ENCODE measurements at places on chromosomes 7 and 10. TPM values are rescaled to one million over a fixed set of nuclear protein-coding genes. Genes with fewer than 3 reads are reported as not detected.
A peak's percentile ranks its signal among the peaks of the same experiment; 100 is the strongest.

PON3 gene
- total RNA-seq = not detected

GTF2IRD1 gene
- total RNA-seq = 19.8 TPM

- DNase-seq = no peak
These were observed 175.9 kb downstream of the EBF3 start for GRCh38 chr10:129788215-129788614.

- DNase-seq = peak; percentile 51
These were observed 173.5 kb downstream of the KCNMA1 start for GRCh38 chr10:77463967-77464745.

DNA sequence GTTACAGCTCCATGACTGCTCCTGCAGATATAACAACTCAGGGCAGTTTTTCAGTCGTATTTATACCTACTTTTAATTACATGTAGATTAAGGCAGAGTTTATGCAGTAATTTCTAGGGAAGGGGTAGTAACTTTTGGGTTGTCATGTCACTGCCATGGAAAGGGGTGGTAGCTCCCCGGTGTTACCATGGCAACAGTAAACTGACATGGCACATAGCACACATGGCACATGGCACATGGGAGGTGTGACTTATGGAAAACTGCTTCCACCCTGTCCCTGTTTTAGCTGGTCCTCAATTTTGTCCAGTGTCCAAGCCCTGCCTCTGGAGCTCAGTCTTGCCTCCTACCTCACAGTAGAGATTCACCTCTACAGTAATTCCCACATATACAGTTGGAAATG, 3.9 kb upstream of the TOMM7 start:
- no peak for DNase-seq

- no peak for DNase-seq
These were observed 282.9 kb downstream of the GRID1 start for GRCh38 chr10:86083664-86084175.

GRCh38 chr7:121530227-121531174, 134.4 kb upstream of the FAM3C start:
- DNase-seq = peak; percentile 99

DHTKD1 gene
- total RNA-seq = 6.8 TPM

DNA sequence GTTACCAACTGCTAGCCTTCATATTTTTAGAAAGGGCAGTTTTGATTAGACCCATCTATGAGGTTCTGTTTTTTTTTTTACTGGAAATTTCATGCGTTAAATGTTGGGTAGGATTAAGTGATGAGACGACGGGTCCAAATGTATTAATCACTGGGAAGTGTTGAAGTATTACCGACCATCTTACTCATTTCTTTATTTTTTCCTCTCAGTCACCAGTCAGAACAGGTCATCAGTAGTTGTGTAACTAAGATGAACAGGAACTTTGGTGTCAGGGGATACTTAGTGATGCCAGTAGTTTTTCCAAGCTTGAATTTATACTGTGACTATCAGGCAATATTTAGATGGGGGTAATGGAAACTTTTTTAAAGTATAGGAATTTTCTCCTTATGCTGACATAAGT, 14.2 kb downstream of the TFAM start:
- DNase-seq = no peak

DNA sequence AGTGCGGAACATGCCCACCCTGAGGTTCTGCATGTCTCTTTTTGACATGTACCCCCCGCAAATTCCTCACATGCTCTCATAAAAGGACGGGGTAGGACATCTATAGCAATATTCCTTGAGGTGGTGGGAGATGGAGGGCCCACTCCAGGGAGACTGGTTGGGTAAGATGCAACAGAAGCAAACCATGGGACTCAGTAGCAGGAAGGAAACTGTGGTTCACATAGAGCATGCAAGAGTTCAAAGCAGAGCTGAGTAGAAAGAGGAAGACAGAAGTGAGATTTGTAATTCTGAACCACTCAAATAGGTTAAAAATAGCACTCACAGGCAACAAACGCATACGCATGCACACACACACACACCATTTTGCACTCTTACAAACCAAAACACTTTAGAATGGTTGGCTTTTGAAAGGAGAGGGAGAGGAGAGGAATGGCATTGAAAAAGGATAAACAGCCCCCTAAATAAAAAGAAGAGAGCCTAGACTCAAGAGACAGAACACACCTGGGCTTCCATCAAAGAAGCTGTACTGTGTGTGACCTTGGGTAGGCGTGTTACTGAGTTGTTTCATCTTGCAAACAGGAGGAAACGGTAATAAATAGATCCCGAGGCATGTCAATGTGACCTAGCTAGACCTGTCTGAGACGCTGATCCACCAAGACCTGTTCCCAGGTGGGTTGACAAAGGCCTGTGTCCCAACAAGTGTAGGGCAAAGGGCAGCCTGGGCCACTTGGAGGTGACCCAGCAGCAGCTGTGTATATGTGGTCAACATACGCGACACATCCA, 77.6 kb upstream of the LRRC4 start:
- DNase-seq = no peak

- DNase-seq = no peak
These were observed 117.0 kb upstream of the HABP2 start for GRCh38 chr10:113435881-113436280.

AKR1C8 gene
- not detected for total RNA-seq

- DNase-seq = no peak
These were observed 61.6 kb upstream of the UNC5B start for GRCh38 chr10:71150796-71151195.

GRCh38 chr10:132142396-132143161, 44.2 kb upstream of the DPYSL4 start:
- peak; percentile 48 for DNase-seq

DNA sequence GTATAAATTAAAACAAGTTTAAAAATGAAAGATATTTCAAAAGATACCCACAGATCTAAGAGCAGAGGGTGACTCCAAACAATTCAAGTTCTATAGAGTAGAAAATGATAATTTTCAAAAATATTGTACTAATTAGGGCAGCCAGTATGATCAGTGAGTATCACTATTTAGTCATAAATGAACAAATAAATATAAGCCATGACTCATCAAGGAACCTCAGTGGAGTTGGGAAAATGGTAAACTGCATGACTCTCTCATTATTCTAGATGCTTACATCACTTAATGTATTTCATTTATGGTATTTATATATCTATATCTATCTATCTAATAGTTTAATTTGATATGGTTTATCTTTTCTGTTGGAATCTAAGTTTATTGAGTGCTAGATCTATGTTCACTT, 94.3 kb downstream of the THSD7A start:
- no peak for DNase-seq

SPDYE5 gene
- not detected for total RNA-seq

GRCh38 chr10:1420661-1421362, 316.5 kb downstream of the ADARB2 start:
- peak; percentile 85 for DNase-seq

DNA sequence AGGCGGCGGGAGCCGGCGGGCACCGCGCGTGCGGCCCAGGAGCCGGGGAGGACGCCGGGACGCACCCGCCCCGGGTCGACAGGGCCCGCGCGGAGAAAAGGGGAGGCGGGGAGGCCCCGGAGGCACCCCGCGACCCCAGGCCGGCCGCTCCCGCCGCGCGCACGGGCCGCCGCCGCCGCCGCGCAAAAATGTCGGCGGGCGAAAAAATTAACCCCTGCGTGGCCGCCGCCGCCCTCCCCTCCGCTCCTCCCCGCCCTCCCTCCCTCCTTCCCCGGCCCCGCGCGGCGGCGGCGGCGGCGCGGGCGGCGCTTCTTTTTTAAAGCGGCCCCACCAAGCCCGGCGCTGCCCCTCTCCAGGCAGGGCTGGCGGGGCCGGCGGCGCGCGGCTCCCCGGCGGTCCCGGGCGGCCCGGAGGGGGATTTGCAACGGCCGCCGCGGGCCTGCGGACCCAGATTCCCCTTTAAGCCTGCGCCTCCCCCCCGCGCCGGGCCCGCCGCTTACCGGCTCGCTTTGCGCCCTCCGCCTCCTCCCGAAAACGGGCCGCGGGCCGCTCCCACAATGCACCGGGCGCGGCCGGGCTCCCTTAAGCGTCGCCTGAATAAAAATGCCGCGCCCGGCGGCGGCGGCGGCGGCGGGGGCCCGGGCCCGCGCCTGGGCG, 465 bp downstream of the SEPHS1 start:
- DNase-seq = peak; percentile 74

FAM171A1 gene
- total RNA-seq = 20.6 TPM

TRIM73 gene
- 0.71 TPM for total RNA-seq

GRCh38 chr10:119806334-119807130, 66.1 kb downstream of the MCMBP start:
- DNase-seq = no peak

R3HCC1L gene
- total RNA-seq = 11.8 TPM

ATP6V1F gene
- 130 TPM for total RNA-seq

DNA sequence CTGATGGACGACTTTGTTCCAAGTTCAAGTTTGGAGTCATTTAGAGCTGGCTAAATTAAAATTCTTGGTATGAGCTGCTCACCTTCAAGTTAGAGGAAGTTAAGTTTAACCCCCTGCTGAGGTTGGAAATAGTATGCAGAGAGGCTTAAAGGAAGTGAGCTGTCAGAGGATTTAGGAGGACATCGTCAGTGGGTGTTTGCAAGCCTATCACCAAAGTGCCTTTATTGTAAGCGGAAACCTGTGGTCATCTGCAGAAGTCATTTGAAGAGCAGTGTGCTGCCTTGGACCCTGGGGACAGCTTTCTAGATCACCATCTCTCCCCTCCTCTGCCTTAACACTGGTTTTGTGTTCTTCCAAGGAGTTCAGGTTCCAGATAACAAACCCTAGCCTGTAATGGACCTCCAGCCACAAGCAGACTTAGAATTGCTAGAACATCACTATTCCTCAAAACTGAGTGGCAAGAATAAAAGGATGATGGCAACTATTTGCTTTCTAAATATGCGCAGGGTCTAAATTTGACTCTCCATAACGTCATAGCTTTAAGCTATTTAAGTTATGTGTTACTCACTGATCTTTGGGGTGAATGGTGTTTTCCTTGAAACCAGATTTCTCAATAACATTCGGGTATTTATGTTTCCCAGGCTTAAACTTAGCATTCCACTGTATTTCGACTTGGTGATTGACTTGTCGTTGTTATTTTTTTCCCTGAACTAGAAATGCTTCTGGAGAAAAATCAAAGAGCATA, 93.4 kb downstream of the SLC39A12 start:
- peak; percentile 7 for DNase-seq

DNA sequence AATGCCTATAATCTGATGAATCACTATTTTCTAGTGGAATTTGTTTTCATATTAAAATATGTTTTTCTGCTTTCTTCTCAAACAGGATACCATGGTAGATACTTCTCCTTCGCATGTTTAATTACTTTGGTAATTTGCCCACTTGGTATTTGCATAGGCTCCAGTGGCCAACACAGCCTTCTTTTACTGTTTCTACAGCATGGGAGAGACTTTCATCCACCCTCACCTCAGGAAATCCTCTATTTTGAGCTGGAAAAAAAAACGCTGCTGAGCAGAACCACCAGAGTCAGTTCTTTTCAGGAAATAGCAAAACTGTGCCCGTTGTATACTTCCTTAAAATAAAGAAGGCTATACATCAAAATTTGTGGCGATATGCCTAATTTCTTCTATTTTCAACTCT, 213.3 kb downstream of the MDFIC start:
- no peak for DNase-seq

DNA sequence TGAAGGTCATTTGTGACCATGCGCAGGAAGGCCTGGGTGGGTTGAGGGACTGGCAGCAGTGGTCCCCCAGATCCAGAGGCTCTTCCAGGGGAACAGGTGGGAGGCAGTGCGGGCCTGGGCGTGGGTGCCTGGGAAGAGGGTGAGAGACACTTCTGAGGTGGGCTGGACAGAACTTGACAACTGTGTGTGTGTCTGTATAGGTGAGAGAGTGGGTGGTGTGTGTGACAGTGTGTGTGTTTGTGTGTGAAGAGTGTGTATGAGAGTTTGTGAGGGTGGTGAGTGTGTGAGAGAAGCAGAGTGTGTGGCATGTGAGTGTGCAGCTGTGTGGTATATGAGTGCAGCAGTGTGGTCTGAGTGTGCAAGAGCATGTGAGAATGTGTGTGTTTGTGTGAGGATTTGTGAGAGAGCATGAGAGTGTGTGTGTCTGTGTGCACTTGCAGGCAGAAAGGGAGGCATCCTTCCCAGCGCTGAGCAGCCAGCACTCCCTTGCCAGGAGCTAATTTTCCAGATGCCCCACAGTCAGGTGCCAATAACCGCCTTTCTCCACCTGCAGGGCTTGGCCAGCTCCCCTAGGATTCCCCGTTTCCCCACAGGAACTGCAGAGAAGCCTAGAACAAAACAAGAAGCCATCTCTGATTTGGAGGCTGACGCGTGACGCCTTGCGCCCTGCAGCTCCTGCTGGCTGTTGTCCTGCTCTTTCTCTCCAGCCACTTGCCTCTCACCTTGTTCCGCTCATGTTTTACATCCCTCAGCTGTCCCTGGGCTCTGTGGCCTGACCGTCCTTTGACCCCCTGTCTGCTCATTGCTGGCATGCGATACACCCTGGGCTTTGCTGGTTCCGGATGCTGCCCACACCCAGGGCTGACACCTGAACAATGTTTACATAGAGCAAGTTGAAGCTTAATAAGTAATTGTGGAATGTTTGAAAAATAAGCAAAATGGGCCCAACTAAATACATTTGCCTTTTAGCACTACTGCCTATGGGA, 88.0 kb downstream of the TMEM178B start:
- DNase-seq = no peak

DNA sequence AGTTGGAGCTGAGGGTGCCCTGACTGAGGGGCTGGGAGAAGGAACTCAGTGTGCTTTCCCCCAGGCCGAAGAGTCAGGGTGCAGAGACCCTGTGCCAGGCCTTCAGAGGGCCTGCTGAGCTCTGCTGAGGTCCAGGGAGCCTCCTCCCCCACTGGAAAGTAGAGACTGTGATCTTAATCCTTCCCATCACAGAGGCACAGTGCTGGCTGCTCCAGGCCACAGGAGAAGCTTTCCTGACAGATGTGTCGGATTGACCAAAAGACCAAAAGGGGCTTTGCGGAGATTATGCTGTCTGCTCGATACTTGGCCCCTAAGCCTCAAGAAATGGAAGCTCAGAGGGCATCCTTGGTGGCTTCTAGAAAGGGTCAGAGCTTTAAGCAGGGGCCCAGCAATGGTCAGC, 32.9 kb upstream of the BTRC start:
- no peak for DNase-seq

ATG9B gene
- total RNA-seq = not detected

DNA sequence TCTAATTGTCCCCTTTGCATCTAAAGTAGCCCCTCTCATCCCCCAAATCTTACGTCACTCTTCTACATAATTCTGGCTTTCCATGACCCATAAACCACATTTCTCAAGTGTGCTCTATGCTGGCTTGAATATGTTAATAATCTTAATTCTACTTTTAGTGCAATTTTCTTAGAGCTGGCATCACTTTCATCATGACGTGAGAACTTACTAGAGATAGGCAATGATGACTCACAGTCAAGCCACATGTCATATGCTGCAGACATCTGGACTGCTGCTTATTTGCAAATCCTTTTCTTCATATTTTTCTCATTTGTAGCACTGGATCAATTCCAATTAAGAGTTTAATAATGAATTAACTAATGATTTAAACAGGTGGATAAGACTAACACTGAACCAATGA, 260.7 kb upstream of the PRKCQ start:
- DNase-seq = peak; percentile 30

TMEM196 gene
- total RNA-seq = not detected

GRCh38 chr7:123680580-123680979, 24.9 kb downstream of the LMOD2 start:
- no peak for DNase-seq

TACC2 gene
- 15.7 TPM for total RNA-seq

WASHC2A gene
- 18.6 TPM for total RNA-seq

Measured in Daoy (cell line).